ENCODE measurements at places on chromosomes 4 and X.

DNA sequence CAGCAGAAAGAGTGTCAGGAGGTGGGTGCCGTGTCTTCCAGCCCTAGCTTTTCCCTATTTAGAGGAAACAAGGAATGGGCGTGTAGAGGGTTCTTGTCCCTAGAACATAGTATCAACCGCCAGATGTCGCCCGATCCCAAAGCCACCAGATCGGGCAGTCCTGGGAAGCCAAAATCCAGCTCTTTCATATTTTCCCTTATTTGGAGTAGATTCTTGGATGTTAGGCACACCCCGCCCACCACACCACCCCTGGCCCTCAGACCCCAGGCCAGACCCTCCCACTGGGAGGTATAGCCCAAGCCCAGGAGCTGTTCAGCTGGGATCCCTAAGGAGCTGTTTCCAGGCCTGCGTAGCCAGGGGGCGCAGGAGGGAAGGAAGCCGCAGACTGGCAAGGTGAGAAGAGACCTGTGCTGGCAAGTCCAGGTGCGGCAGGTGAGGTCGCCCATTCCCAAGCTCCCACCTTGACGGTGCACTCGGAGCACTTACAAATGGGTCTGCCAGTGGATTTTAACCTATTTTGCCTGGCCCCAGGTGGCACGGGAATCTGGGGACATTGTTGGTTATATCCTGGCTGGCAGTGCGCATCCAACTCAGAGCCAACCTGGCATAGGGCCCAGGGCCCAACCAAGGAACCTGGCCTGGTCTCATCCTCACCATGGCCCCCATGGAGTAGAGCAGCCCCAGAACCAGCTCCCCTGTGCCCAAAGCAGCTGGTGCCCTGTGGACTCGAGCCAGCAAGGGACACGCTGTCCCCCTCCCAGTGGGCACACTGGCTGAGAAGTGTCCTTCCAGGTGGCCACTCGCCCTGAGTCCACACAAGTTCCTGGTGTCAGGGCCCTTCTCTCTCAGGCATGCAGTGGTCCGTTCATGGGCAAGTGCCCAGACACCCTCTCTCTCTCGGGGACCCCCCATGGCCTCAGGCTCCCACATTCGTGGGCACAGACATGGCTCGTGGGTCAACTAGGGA, 811 bp downstream of the FLNA start:
- peak; percentile 87 for DNase-seq

GRCh38 chrX:102154900-102155805, 624 bp downstream of the BEX5 start:
- no peak for DNase-seq

- peak; percentile 33 for DNase-seq
These were observed 62.4 kb upstream of the CRMP1 start for GRCh38 chr4:5955201-5955821.

DNA sequence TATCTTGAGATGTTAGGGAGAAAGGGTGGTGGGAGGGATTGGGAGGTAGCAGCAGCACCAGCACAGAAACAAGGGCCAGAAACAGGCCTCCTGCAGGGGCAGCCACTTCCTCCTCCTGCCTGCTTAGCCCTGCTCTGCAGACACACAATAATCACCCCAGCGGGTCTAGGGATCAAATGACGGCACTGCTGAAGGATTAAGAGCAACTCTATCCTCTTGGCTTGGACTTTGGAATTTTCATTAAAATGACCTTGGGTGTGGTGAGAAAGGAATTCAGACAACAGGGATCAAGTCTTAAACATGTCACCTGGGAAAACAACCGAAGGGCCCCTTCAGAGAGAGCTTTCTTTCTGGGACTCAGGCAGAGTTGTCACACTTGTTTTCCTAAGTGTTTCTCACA, 353.4 kb downstream of the SPRY1 start:
- no peak for DNase-seq

- DNase-seq: no peak
These were observed 248.3 kb upstream of the KLF3 start for GRCh38 chr4:38415682-38416081.

GRCh38 chr4:184315675-184316359, 98.1 kb upstream of the ENPP6 start:
- no peak for DNase-seq

DNA sequence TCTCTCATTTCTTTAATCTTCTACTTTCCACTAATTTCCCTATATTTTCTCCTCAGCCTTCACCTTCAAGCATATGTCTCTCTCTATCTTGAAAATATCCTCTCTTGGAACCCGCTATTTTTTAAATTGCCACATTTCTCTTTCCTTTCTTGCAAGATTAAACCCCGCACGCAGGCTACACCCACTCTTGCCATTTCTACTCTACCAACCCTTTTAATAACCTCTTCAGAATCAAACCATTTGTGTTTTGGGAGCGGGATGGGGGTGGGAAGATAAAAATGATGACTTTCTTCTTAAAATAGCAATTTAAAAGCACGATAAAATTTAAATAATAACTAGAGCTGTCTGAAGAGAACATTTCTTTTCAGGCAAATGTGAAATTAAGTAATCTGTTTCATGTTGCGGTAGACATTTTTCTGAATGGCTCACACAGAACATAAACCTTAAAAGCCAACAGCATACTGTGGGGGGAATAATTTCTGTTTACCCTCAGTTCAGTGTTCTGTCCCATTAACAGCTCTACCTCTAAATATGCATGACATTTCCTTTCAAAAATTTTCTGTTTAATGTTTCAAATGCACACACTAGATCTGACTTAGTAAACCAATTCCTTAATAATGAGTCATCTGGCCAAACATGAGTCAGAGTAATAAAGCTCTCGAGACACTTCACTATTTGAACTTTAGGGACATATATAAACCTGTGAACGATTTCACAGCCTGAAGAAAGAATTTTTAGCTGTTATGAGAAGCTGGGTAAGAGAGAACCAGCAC, 20.5 kb downstream of the ARSJ start:
- DNase-seq: no peak

DNA sequence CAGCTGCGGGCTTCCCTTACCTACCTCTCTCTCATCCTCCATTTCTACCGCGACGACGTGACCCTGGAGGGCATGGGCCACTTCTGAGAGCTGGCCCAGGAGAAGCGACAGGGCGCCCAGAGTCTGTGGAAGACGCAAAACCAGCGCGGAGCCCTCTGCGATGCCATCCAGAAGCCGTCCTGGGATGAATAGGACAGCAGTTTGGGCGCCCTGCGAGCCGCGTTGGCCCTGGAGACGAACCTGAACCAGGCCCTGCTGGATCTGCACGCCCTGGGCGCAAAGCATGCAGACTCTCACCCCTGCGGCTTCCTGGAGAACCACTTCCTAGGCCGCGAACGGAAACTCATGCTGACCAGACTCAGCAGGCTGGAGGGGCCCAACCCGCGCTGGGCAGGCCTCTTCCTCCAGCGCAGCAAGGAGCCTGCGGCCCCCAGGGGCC, 52.7 kb upstream of the TMPRSS11F start:
- no peak for DNase-seq

DNA sequence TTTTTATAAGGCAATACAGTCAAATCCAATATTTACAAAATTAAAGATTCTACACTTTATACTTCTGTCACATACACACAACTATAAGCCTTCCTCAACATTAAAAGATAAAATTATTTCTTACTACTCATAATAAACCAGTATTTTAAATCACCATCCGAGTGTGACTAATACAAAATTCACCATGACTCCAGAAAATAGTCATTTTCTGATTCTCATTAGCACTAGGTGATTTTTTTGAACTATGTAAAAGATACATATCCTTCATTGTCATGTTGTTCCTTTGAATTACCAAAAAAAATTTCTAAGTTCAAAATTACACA, 646 bp upstream of the SLC7A11 start:
- DNase-seq: no peak

Measured in coronary artery (tissue), 2 donors.